ENCODE measurements at places on chromosomes 6 and 20.

DNA sequence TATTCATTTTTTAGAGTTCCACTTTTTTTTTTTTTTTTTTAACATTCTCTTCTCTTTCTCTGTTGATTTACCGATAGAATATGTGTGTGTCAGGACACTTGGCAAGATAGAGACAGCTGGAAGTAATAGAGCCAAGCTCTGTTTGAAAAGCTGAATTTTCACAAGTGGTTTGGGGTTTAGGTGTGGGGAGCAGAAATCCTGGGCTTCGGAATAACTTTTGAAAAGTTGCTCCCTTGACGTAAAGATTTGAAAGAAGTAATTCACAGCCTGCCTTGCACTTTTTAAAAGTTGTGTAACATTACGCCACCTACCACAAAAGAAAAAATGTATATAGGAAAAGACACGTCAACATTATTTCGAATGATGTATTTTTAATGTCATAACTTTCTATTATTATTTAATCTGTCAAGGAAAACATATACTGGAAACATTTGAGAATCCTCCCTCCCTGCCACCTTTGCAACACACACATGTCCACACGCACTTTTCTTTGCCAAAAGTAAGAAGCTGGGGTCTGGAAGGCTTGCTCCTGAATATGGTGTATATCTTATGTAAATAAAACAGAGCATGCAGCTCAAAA, 917.9 kb downstream of the KIF16B start:
- no peak for DNase-seq

GRCh38 chr20:20832715-20833114, 120.3 kb upstream of the RALGAPA2 start:
- DNase-seq = no peak

DNA sequence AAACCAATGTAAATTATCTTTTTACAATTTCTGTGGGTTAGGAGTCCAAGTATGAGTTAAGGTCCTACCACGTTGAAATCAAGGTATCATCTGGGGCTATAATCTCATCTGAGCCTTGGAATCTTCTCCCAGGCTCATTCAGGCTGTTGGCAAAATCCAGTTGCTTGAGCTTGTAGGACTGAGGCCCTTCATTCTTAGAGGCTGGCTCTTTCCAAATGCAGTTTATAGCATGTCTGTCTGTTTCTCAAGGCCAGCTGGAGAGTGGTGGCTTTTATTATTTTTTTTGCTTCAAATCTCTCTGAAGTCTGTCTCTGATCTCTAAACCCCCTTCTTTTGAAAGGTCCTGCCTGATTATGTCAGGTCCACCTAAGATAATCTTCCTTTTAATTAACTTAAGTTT, 177.2 kb upstream of the ASCC3 start:
- DNase-seq = no peak

DNA sequence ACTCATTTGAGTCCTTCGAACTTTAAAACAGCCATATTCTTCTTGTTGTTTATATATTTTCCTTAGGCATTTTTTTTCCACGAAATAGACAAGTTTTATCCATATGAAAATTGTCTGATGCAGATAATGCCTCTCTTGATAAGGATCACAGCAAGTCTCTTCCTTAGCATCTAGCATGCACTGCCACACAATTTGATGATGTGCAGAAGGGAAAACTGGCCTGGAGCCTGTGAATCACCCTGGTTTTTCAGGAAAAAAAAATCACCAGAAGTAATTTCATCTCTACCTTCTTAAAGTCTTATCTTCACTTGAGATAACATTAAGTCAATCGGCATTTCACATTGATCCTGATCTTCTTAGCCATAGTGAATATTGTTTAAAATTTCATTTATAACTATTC, 199.8 kb downstream of the TENT5A start:
- DNase-seq = no peak

DNA sequence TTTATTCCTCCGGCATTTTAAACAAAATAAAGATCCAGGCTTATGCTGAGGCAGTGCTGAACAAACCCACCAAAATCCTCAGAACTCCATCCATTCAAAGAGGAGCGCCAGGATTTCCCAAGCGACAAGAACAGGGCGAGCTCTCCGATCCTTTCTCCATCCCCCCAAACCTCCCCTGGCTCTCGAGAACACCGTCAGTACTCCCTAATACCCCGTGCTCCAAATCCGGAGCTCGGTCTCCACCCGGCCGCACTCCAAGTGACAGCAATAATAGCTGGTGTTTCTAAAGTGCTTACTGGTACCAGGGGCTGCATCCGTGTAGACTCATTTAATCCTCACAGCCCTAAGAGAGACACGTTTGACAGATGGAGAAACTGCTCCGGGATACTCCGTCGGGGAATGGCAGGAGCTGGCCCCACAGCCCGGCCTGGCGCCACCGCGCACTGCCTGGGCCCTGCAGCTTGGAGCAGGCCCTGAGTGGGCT, 277.1 kb upstream of the QKI start:
- DNase-seq = no peak

GRCh38 chr6:166715065-166715464, 88.0 kb upstream of the RPS6KA2 start:
- DNase-seq = no peak

GRCh38 chr6:92072387-92072786, 1347.0 kb downstream of the EPHA7 start:
- DNase-seq = no peak

DNA sequence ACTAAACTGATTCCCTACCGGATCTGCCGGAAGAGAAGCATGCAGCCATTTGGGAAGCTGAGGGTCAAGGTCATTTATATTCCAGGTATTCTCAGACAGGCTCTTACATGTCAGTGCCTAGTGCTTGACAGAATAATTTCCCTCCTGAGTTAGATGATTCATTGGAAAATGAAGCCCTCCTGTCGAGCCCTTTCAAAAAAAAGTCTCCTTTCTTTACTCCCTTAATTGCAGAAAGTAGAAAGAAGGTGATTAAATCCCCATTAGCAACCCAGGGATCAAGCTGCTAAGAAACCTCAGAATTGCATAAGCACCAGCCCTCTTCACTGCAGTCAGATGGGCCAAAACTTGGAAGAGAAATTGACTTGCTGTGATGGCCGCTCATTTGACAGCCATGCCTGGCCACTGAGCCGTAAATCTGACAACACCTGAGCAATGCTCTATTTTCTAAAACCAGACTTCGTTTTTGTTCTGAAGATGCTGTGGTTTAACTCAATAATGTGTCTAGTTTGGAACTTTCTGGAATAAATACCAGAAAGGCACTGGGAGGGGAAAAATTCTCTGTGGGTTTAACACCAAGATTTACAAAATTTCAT, 61.0 kb upstream of the ARMH2 start:
- DNase-seq = no peak

DNA sequence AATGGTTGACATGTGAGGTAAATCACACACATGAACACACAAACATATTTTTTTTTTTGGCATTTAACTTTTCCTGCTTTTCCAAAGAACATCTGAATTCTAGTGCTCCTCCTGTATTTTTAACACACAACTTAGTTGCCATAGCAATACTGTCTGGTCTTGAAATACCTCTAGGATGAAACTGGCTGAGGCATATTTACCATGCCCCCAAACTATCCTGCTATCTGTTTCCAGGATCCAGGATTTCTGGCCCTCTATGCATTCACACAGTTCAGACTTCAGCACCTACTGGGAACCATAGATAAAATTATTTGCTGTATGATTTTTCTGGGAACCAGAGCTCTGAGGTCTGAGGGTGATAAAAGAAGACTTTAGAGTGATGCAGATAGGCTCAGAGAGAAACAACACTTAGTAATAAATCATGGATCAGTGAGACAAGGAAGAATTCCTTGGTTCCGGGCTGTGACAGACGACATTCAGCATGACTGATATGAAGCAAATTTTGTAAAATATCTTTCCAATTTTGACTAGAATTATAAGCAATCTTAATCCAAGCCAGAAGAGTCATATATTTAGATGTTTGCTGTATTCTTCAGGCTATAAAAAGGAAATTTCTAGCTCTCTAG, 359.7 kb downstream of the BTBD9 start:
- DNase-seq = no peak

DNA sequence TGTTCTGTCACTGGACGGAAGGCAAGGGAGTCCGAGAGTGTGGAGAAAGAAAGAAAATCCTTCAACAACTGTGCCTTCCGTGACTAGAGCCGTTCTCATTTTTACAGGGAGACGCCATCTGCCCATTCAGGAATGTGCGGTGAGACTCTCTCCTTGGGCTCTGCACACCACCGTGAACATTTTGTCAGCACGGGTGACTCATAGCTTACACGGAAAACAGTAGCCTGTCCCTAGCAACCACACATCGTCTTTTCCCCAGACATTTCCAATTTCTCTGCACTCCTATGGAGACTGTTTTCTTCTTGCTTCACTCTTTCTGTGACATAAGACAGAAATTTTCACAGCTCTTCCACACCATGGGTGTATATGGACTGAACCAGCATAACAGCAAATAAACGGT, 55.1 kb downstream of the TBXT start:
- no peak for DNase-seq

DNA sequence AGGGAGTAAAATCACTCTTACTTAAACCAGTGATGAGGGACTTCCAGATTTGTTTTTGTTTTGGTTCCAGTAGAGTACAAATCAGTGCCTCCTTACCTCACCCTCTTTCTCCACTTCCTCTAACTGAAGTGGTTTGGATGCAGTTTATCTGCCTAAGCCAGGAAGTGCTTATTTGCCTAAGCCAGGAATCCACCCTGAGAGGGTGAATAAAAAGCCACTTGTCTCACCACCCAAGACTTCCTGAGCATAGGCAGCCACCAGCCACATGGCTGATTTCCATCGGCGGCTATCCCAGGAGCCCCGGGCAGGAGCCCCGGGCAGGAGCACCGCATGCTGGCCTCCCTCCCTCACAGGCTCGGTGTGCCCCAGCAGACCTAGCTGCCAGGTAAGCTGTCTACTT, 12.0 kb downstream of the LRP11 start:
- DNase-seq = no peak

- DNase-seq = no peak
These were observed 44.6 kb downstream of the CDYL start for GRCh38 chr6:4820704-4821276.

GRCh38 chr6:138772596-138773176, 883 bp upstream of the CCDC28A start:
- no peak for DNase-seq

- no peak for DNase-seq
These were observed 46.1 kb upstream of the DSN1 start for GRCh38 chr20:36819659-36820058.

GRCh38 chr20:62938105-62938888, at the start of gene GID8:
Gene GID8, plus strand, starts transcription at chr20:62938147. Its CDS starts 3,356 bp downstream, at chr20:62941503.
- DNase-seq = peak; percentile 54

DNA sequence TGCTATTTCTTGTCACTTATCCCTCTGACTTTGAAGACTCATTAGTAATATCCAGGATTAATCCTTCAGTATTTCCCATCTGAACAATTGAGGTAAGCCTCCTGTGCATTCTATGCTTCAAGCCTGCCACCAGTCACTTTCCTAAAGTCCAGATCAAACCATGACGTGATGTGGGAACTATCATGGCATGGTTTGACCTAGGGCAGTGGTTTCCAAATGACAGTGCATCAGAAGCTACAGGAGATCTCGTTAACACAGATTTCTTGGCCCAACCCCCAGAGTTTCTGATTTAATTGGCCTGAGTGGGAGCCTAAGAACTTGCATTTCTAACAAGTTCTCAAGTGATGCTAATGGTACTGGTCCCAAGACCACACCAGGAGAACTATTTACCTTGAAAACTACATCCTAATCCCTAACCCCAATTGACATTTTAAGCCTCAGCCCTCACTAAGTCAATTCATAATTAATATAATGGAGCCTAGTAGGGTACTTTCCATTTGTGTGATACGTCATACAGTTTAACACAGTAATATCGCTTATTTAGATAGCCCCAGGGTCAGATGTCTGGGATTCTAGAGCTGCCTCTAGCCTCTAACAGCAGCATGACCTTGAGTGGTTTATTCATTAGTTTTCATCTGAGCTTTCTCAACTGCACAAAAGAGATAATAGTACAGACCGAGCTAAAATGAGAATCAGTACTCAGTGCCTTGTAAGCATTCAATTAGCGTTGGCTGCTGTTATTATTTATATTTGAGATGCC, 907.6 kb downstream of the TFAP2A start:
- DNase-seq = no peak

- no peak for DNase-seq
These were observed 1007.5 kb downstream of the KIF16B start for GRCh38 chr20:15565786-15566185.

- no peak for DNase-seq
These were observed 779.3 kb upstream of the CITED2 start for GRCh38 chr6:140153703-140154102.

Measured in hematopoietic multipotent progenitor cell treated with erythropoietin and hydrocortisone succinate and interleukin-3 and kit ligand, for 15 days (in vitro differentiated cells).